CD4-positive, alpha-beta T cell treated with Interleukin-4 for 1 hour (primary cell): ENCODE measurements at places on chromosomes 11 and 22.

DNA sequence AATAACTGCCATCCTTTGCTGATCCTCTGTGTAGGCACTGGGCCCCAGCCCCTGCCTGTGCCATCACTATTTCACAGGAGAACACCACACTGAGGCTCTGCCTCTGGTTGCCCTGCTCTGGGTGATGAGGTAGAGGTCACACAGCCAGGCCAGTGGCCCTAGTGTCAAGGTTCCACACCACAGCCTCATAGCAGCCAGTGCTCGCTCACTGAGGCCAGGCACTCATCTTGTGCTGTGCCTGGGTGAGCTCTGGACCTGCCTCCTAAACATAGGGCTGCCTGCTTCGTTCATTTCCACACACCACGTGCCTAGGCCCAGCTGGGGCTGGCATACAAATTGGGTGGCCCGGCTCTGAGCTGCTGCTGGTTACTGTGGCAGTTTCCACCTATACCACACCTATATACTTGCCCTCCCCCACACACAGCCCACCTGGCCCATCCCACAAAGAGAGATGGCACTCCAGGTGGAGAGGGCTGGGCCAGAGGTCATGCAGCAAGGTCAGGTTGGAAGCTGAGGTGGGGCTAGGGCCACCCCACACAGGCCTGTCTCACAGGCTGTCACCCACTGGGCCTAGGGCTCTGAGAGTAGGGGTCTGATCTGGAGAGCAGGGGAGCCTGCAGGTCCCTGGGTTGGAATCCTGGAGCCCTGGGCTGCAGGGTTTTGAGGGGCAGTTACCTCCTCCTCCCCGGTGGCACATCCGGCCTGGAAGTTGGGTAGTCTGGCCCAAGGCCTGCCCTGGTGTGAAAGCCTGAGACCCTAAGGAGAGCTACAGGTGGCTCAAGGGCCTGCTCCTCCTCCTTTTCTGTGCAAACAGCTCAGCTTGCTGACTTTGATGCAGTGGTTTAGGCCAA, 11.2 kb downstream of the KCNQ1OT1 start:
- DNase-seq, result no peak

GRCh38 chr11:15969701-15970329, 386.5 kb downstream of the SOX6 start:
- no peak for DNase-seq

DNA sequence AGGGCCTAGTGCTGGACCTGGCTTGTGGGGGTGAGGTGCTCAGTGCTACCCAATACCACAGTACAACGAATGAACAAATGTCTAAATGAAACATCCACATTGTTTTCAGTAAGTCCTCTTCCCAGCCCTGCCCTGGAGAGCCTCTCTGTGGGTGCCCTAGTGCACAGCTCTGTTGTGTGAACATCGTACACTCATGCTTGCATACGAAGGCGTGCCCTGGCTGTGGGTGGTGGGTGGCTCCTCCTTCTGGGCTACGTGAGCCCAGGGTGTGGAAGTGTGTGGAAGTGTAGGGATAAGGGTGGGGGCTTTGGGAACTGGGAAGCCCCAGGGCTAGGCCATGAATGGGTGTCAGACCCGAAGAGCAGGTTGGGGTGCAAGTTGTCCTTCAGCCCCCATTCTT, 592 bp upstream of the NLRX1 start:
- no peak for DNase-seq

- no peak for DNase-seq
These were observed at the start of gene OR10G4 for GRCh38 chr11:124012697-124013096. Gene OR10G4, plus strand, starts transcription at chr11:124012997. Its CDS starts 2,578 bp downstream, at chr11:124015575.

- no peak for DNase-seq
These were observed 182.5 kb downstream of the CSNK2A3 start for GRCh38 chr11:11170352-11171084.

DNA sequence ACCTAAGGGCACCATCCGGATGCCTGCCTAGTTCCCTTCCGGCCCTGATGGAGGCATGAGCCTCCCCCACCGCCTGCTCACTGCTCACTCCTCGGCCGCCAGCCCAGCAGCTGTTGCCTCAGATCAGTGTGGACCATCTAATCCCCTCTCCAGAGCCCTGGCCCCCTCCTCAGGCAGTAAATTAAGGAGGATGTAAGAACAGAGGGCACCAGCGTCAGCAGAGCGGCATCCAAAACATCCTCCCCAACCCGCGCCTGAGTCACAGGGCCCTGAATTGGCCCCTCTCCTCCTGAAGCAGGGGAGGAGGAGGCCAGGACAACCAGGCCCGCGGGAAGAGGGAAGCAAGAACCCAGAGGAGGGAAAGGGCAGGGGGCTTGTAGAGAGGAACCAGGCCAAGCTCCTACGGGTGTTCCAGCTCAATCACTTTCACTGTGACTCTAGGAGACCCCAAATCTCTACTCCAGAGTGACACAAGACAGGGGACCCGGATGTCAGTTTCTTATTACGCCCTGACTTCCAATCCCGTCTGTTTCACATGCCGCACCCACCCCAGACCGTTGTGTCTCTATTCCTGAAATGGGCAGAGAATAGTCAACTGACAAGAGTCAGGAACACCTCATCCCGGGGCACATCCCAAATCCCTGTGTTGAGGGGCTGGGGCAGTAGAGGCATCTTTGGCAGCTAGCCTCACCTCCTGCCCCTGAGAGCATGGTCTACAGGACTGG, 31.3 kb upstream of the MYOD1 start:
- no peak for DNase-seq

DNA sequence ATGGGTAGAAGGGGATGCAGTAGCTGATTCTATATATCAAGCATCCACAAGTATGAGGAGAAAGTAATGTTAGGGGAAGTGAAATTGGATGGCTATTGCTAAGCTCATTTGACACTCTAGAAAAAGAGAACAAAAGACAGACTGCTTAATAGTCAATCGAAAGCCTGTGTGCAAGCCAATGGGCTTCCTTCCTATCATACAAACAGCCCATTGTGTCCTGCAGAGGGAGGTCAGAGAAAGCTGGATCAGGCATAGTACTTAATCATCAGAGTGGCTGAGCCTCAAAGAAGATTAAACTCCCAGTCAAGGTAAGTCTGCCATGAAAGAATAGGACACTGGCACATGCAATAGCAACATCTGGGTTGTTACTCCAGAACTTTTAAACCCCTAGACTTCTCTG, 50.9 kb upstream of the PGR start:
- no peak for DNase-seq

DNA sequence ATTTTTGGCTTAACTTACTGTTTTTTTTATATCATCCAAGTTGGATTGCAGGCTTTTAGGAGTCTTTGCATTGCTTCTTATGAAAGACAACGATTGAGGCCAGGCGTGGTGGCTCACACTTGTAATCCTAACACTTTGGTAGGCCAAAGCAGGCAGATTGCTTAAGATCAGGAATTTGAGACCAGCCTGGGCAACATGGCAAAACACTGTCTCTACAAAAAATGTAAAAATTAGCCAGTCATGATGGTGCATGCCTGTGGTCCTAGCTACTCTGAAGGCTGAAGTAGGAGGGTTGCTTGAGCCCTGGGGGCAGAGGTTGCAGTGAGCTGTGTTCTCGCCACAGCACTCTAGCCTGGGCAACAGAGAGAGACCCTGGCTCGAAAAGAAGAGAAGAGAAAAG, 56.6 kb downstream of the BID start:
- no peak for DNase-seq

GRCh38 chr11:2343502-2343901, 33.6 kb upstream of the CD81 start:
- no peak for DNase-seq
